ENCODE measurements at places on chromosomes 4 and X.
A peak's percentile ranks its signal among the peaks of the same experiment; 100 is the strongest.

DNA sequence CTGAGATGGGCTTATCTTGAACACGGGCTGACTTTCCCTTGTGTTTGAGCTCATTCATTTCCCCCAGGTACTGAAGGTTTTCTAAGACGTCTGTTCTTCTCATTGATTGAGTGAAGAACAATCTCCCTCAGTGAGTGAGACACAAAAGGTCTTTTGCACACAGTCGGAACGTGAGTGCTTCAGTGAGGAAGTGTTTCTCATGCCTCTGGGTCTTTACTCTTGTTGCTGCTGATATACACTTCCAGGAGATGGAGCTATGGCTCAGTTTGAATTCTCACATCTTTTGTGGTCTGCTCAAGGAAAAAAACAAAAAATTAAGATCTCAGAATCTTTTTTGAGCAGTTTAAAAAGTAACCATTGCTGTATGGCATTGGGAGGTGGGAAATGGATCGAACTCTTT lies 981.9 kb upstream of the TENM3 start:
- DNase-seq, result peak; percentile 9

- no peak for DNase-seq
These were observed 876 bp downstream of the MPP1 start for GRCh38 chrX:154804261-154804956.

DNA sequence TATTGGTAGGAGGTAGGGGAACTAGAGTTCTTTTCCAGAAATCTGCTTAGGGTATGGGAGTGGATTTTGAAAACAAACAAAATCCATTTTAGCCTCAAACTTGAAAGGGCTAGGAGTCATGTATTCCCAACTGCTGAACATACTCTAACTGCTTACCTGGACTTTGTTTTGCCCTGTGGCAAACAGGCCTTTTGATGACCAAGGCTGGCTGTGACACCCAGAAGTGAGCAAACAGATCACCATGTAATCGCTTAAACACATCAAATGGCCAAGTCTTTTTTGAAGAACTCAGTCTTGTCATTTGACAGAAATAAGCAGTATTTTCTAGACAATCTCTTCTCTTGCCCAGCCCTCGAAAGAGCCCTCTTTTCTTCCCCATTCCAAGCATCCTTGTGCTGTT lies 203.4 kb downstream of the KIT start:
- no peak for DNase-seq

GRCh38 chr4:169258141-169258540 lies 12.6 kb downstream of the SH3RF1 start:
- DNase-seq, result no peak

GRCh38 chrX:46744009-46744408 lies 14.9 kb downstream of the SLC9A7 start:
- no peak for DNase-seq

DNA sequence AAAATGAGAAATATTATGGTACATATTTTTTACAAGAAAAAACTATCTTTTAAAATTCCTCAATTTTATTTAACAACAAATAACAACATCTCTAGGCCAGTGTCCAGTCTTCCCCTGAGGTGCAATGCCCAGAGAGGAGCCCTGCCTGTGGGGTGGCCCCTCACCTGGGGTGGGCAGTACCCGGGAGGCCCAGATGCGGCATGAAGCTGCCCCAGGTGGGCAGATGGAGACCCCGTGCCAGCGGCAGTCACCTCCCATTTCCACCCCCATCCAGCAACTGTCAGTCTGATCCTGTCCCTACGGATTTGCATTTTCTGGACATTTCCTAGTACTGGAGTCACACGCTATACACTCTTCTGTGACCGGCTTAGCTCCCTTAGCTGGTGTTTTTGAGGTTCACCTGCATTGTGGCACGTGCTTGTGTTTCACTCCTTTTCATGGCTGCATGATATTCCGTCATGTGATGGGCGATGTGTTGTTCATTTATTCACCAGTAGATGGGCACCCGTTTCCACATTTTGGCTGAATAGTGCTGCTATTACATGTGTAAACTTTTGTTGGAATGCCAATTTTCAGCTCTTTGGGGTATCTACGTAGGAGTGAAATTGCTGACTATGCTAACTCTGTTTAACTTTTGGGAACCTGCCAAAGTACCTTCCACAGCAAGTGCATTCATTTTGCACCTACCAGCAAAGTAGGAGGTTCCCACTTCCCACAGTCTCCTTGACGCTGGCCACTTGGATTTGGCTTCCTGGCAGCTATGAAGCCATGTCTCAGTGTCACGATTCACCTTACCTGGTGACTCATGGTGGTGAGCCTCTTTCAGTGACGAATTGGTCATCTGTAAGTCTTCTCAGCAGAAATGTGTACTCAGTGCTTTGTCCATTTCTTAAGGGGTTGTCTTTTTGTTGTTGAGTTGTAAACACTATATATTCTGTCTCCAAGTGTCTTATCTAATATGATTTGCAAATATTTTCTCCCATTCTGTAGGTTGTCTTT lies 11.7 kb upstream of the MAEA start:
- no peak for DNase-seq

DNA sequence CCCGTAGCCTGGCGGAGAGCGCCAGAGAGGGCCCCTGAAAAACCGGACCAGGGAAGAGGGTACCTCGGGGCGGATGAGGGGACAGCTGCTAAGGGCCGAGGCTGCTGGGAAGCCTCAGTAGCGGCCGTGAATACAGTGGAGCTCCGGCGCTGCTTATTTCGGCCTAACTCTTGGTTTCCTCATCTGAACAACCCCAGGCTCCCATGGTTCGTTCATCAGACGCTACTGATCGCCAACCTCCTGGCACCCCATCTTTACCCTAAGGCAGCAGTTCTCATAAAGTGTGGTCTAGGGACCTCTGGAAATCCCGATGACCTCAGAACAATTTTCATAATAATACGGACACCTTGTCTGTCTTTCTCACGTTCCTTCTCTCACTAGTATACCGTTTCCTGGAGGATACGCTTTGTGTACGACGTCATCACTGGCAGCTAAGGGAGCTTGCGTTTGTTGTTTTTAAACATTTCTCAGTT lies 645 bp upstream of the RAB28 start:
- no peak for DNase-seq

GRCh38 chr4:89273741-89274141 lies 33.9 kb downstream of the GPRIN3 start:
- no peak for DNase-seq

GRCh38 chr4:10667701-10668326 lies 16.8 kb downstream of the CLNK start:
- DNase-seq, result no peak

GRCh38 chr4:152244659-152245058 lies 291.2 kb downstream of the FBXW7 start:
- no peak for DNase-seq

GRCh38 chr4:102535398-102536082 lies 34.4 kb downstream of the NFKB1 start:
- peak; percentile 36 for DNase-seq

DNA sequence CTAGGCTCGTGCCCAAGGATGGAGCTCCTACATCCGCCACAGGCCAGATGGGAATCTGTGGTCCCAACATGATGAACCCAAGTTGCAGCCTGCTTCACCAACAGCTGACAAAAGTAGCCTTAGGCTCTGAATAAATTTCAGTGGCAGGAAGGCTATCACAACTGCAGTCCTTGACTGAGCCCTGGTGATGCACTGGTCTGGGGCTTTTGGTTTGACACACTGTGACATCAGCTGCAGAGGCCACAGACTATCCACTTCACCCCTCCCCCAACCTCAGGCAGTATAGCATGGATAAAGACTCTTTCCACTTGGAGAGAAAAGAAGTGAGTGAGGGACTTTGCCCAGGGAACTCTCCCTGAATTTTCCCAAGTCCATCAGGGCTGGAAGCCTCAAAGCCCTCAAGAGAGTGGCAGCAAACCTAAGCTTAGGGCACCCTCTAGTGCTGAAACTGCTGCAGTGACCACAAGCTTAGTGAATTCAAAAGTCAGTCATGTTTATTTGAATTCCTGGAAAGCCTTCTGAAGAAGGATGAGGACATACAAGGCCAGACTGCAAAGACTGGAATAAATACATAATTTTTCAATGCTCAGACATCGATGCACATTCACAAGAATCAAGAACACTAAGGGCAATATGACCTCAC lies 135.0 kb upstream of the TENT5D start:
- DNase-seq, result no peak

DNA sequence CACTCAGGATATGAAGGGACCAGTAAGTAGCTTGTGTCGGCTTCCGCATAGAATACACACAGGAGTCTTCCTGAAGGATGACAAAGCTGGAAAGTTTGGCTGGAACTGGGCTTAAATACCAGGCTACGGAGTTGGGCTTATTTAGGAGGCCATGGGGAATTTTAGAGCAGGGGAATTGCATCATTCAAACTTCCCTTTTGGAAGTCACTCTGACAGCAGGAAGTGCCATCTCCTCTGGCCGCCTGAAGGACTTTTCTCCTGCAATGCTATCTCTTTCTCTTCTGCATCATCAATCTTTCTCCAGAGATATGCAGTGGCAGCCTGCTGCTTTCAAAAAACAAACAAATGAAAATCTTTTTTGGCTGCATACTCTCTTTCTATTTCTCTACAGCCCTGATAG lies 48.4 kb upstream of the PAK3 start:
- no peak for DNase-seq

- no peak for DNase-seq
These were observed 36.1 kb downstream of the TMEM165 start for GRCh38 chr4:55431710-55432336.

DNA sequence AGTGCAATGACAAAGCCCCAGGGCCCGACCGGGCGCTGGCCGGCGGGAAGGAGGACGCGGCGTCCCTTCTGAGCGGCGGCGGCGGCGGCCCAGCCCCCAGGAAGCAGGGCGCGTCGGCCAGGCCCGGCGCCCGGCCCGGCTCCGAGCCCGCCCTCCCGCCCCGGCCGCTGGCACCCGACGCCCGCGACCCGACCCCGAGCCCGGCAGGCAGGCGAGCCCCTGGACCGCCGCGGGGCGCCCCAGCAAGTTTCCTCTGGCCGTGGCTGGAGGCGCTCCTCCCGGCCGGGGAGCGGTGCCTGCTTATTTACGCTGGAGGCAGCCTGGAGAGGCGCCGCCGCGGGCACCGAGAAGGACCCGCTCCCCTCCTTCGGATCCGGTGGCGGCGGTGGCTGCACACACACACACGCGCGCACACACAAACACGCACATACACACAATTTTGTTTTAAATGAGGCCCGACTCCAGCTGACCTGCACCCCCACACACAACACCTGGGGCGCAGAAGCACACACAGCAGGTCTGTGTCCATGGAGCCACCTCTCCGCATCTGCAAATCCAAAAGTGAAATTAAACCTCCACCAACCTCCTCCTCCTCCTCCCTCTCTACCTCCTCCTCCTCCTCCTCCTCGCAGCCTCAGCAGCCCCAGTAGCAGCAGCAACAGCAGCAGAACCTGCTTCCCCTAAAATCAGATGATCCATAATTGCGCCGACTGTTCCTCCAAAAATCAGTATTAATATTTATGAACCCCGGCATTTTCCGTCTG lies 669 bp downstream of the IRF2 start:
- DNase-seq, result no peak

DNA sequence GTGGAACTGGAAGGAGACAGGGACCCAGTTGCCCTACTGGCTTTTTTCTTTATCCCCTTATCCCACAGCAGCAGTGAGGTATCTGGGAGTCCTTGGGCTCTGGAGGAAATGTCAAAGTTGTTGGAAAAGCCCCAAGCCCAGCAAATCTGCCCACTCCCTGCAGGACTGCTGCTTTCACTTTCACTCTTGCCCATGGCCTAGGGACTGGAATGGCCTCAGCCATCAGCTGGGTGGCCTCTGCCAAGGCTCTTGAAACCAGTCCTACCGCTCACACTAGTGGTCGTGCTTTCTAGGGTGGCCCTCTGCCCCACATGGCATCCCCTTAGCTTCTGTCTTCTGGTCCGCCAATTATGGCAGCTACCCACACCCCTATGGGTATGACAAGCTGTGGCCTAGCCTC lies 9.7 kb upstream of the RHOXF1 start:
- no peak for DNase-seq

DNA sequence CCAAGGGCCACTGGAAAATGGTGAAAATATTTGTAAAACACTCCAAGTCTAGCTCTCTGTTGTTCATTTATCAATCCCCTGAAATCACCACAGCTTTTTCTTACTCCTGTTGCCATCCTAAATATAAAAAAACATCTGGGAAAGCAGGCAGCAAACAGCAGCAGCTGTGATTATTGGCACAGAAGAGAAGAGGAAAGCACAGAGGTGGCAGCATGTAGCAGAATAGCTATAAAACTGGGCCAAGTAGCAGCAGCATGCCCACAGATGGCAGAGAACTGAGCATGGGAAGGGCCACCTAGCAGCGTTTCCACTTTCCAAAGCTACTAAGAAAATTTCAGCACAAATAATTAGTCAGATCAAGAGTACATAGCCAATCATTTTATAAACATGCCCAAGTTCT lies 307.2 kb downstream of the SLC7A11 start:
- DNase-seq, result no peak

DNA sequence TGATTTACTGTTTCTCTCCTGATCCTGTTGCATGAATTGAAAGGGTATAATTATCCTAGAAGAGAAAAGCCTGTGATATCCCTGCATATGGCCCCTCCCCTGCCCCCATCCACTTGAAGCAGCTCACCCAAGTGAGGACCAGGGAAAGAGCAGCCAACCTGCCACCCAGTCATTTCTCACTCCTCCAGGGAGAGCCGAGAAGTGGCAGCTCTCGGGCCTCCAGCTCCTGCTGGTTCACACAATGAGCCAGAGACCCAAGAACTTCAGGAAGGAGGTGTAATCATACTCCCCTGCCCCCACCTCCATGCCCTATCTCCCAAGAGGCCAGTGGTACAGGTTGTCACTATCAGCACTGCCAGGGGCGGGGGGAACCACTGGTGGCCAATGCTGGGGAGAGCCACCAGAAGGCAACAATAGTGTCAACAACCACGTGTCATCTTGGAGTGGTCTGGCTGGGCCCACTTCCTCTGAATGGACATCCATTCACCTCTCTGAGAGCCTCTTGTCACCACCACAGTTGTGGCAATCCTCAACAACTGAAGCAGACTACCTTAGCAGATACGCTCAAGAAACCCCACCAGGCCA lies 42.9 kb downstream of the APOO start:
- DNase-seq, result no peak

GRCh38 chr4:6730603-6731317 lies 14.8 kb downstream of the BLOC1S4 start:
- no peak for DNase-seq

GRCh38 chr4:34323549-34324320 lies 1920.6 kb downstream of the ARAP2 start:
- peak; percentile 2 for DNase-seq

DNA sequence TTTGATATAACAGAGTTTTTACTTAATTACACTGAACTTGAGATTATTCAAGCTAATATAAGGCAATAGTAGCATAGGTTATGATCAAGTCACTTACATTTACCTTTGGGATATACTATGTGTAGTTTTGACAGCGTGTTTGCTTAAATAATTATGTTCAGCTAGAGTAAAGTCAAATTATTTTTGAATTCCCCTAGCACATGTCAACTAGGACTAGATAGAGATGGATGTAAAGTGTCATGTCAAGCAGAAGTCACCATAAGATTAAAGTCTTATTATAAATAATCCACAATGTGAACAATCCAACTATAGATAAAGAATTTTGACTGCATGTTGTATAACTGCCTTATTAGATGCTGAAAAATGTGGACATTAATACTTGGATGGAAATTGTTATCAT lies 665.2 kb downstream of the GRID2 start:
- no peak for DNase-seq

All from skeletal muscle cell (primary cell).